Stimulated activated CD4-positive, alpha-beta T cell treated with anti-CD3 and anti-CD28 coated beads, Interleukin-4, amount 100 ng/mL, for 4 hours (primary cell): ENCODE measurements at places on chromosomes 13 and 19.

GRCh38 chr19:14090509-14091080, at the start of gene SAMD1:
Gene SAMD1 (minus strand): TSS chr19:14090751.
- peak; percentile 86 for DNase-seq

DNA sequence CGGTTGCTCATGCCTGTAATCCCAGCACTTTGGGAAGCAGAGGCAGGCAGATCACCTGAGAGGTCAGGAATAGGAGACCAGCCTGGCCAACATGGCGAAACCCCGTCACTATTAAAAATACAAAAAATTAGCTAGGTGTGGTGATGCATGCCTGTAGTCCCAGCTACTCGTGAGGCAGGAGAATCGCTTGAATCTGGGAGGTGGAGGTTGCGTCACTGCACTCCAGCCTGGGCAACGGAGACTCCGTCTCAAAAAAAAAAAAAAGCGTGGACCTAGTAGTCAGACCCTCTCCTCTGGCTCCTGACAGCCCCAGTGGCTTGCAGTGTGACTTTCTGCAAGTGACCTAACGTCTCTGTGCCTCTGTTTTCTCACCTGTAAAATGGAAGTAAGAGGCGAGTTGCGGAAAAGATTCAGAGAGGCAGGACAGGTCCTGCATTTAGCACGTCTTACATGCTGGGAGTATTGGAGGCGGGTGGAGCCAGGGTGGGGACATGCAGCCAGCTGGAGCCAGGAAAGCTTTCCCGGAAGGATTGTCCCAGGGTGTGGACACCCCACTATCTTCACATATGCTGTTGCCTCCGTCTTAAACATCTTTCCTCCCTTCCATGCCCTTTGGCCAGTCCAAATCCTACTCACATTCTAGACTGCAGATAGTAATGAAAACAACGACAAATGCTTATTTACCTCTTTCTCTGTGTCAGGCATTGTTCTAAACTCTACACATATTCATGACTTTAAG, 2.9 kb downstream of the TUBB4A start:
- no peak for DNase-seq

GRCh38 chr13:110113284-110113764, 193.6 kb downstream of the COL4A1 start:
- no peak for DNase-seq

DNA sequence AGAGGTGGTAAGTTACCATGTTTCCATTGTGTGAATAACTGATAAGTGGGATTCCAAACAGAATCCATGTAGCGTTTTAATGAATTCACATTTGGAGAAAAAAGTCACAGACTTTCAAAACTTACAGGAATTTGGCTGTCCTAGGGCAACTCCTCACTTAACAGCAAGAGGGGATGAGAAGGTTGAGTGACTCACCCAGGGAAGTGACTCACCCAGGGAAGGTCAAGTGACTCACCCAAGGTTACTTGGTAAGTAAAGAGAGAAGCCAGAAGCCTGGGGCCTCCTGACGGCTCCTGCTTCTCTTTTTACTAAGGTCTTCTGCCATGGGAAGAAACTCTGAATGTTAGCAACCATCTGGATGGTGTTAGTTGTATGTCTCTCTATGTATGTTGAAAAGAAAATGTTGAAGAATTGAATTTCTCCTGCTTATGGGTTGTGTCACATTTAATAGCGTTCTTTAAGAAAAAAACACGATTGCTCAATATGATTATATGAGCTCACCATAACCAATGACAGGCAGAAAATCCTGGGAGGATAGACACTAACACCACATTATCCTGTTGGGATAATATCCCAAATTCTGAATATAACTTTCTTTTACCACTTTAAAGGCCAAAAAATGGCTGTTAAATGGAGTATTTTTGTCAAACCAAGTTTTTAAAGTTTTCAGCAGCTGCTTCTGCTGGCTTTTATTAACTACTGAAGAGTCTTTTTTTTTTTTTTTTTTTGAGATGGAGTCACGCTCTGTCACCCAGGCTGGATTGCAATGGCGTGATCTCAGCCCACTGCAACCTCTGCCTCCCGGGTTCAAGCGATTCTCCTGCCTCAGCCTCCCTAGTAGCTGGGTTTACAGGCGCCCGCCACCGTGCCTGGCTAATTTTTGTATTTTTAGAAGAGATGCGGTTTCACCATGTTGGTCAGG, 195.6 kb downstream of the GGACT start:
- DNase-seq, result peak; percentile 38

DNA sequence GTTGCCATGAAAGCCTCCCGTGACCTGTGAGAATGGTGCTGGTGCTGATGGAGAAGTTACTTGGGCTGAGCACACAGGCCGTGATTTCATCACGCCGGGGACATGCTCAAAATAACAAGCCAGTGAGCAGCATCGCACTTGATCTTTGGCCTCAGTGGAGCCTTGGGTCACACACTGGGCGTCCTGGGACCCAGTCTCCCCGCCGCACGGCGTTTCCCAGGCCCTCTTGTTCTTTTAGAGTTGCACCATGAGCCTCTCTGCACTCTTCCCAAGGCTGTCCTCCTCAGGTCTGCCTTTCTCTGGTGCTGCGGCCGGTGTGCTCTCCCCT, 9.5 kb upstream of the NDUFS7 start:
- no peak for DNase-seq

- no peak for DNase-seq
Observed at GRCh38 chr13:22082030-22082429, 411.2 kb downstream of the FGF9 start.

GRCh38 chr13:30153545-30154426, 153.6 kb downstream of the KATNAL1 start:
- no peak for DNase-seq

GRCh38 chr13:99723878-99724277, 222.6 kb downstream of the TM9SF2 start:
- no peak for DNase-seq

GRCh38 chr19:5200844-5201243, 139.8 kb downstream of the PTPRS start:
- no peak for DNase-seq

DNA sequence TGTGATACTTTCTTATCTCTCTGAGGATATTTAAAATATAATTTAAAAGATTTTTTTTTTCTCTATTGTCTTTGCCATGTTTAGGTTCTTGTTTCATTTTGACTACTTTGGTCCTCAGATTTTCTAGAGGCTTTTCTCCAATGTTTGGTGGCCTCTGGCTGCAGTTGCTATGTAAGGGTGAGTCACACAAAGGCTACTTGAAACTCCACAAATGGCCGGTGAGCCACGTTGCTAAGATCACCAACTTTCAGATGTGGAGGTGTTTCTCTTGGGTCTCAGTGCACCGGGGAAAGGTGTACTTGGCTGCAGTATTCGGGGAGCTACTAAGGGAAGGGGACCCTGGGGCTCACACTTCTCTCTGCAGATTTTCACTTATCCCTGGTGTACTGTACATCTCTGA, 248.1 kb downstream of the HS6ST3 start:
- DNase-seq, result no peak
